ENCODE measurements at places on chromosomes 12 and 14.
A peak's percentile ranks its signal among the peaks of the same experiment; 100 is the strongest.

GRCh38 chr12:17802657-17803641, 287.0 kb downstream of the RERGL start:
- DNase-seq = peak; percentile 75

- no peak for DNase-seq
Measured at GRCh38 chr12:34033628-34034296, 11.5 kb downstream of the ALG10 start.

DNA sequence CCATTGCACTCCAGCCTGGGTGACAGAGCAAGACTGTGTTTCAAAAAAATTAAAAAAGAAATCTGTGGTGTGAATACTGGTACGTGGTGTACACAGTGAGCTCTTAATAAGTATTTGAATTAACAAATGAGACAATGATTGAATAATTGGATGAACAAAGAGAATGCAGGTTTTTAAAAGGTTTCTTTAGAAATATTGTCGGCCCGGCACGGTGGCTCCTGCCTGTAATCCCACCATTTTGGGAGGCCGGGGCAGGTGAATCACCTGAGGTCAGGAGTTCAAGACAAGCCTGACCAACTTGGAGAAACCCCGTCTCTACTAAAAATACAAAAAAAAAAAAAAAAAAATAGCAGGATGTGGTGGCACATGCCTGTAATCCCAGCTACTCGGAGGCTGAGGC, 6.6 kb downstream of the HIF1A start:
- no peak for DNase-seq

DNA sequence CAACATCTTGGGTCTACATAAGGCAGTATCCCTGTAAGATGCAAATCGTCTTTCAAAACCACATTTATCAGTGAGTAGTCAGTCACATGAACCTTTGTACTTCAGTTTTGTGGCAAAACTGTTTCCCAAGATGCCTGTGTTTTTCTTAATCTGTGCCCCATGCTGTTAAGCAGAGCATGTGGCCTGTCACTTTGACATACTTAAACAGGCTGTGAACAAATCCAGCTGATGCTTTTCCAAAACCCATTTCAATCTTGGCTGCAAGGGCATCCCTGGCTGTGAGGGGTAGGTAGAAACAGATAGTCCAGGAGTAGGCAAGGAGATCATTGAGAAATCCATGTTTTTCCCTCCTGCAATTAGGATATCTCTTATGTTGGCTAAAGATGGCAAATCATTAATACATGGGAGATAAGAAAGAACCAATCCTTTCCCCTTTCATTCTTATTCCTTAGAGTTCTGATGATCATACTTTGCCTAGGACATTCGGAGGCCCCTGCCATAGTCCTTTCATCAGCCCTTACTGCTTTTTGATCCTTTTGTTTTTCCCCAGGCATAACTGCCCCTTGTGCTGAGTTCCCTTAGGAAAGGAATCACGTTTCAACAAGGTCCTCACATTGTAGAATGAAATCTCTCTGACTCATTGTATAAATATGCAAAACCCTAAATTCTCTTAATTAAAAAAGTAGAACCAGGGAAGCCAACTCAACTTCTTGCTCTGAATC, 121.1 kb upstream of the EEA1 start:
- no peak for DNase-seq

- DNase-seq = no peak
Measured at GRCh38 chr12:9851050-9851449, 18.1 kb downstream of the CLEC2B start.
